T-cell (primary cell): ENCODE measurements at places on chromosomes 2 and 18. TPM values are rescaled to one million over a fixed set of nuclear protein-coding genes. Genes with fewer than 3 reads are reported as not detected.
A peak's percentile ranks its signal among the peaks of the same experiment; 100 is the strongest.

The KIF5C gene
- 17.0 TPM for total RNA-seq

GRCh38 chr2:69393963-69394362 lies 6.9 kb upstream of the GFPT1 start:
- no peak overlapping the region for H3K27ac ChIP-seq
- H3K36me3 ChIP-seq, result peaks cover 4% of the 10 kb centered on the region
- H3K27me3 ChIP-seq, result no peaks in the 10 kb centered on the region

DNA sequence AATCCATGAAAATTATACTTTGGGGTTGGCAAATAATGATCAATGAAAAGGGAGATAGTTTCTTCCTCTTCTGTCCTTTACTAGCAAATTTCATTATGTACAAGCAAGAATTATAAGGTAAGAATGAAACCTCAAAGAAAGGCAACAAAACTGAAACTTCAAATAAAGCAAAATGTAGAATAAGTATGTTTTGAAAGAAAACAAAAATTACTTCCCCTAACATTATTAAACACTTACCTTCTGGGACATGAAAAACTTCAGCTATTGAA lies 29.4 kb downstream of the THADA start:
- H3K4me1 ChIP-seq, result peaks cover 2% of the 10 kb centered on the region
- no peak for DNase-seq
- no peak overlapping the region for H3K4me3 ChIP-seq

- H3K4me1 ChIP-seq, result no peaks in the 10 kb centered on the region
- H3K27me3 ChIP-seq, result peaks cover 12% of the 10 kb centered on the region
- H3K4me3 ChIP-seq, result no peak overlapping the region
- H3K27ac ChIP-seq, result no peak overlapping the region
- no peak for DNase-seq
Observed at GRCh38 chr2:41989501-41990180, 58.2 kb upstream of the PKDCC start.

DNA sequence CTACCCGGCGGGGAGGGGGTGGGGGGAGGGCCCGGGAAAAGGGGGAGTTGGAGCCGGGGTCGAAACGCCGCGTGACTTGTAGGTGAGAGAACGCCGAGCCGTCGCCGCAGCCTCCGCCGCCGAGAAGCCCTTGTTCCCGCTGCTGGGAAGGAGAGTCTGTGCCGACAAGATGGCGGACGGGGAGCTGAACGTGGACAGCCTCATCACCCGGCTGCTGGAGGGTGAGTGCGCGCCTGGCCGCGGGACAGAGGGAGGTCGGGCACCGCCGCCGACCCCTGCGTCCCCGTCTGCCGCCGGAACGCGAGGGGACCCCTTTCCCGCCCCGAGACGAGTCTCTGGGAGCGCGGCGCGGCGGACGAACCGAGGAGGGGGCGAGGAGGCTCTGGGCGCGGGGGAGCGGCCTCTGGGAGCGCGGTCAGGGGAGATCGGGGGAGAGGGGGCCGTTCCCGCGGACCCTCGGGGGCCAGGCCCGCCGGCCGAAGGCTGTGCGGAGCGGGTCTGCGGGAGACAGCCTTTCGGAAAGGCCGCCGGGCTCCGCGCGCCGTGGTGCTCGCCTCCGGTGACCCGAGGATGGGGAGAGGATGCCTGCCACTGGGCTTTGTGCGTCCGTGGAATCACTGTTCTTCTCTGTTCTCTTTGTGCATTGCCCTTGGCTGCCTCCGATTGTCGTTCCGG lies 463 bp downstream of the PPP1CB start:
- peak overlapping the region; percentile 83 for H3K4me3 ChIP-seq
- H3K4me1 ChIP-seq, result peaks cover 41% of the 10 kb centered on the region
- no peak for DNase-seq
- no peaks in the 10 kb centered on the region for H3K36me3 ChIP-seq
